Naive thymus-derived CD4-positive, alpha-beta T cell (primary cell): ENCODE measurements at places on chromosomes 13 and 19. TPM values are rescaled to one million over a fixed set of nuclear protein-coding genes. Genes with fewer than 3 reads are reported as not detected.

Gene ZNF628
- polyA plus RNA-seq: 1.6 TPM

Gene KLHL1
- not detected for polyA plus RNA-seq

Gene TBXA2R
- polyA plus RNA-seq: 6.4 TPM

Gene DAND5
- polyA plus RNA-seq: not detected

Gene TMEM59L
- polyA plus RNA-seq: 0.37 TPM

Gene TMEM255B
- 0.08 TPM for polyA plus RNA-seq

Gene EDNRB
- not detected for polyA plus RNA-seq

Gene KIR3DL1
- not detected for polyA plus RNA-seq

Gene FBXO17
- polyA plus RNA-seq: not detected

Gene CGB2
- not detected for polyA plus RNA-seq

Gene TIMM13
- 63.6 TPM for polyA plus RNA-seq

Gene ZNF556
- not detected for polyA plus RNA-seq

Gene ZNF382
- 7.3 TPM for polyA plus RNA-seq

Gene RELB
- polyA plus RNA-seq: 13.4 TPM

Gene DCAF15
- polyA plus RNA-seq: 8.8 TPM

Gene ZNF534
- polyA plus RNA-seq: 0.24 TPM

Gene NXNL1
- not detected for polyA plus RNA-seq

Gene CEACAM4
- not detected for polyA plus RNA-seq

Gene ZNF626
- polyA plus RNA-seq: 10.6 TPM

Gene KLC3
- 0.18 TPM for polyA plus RNA-seq

Gene SLITRK5
- polyA plus RNA-seq: not detected

Gene PPP1R37
- 1.5 TPM for polyA plus RNA-seq

Gene LIPE
- 7.0 TPM for polyA plus RNA-seq

Gene S1PR4
- 332 TPM for polyA plus RNA-seq

Gene KLF1
- not detected for polyA plus RNA-seq

Gene PSG7
- polyA plus RNA-seq: not detected

Gene RNF225
- not detected for polyA plus RNA-seq

Gene APOC4
- polyA plus RNA-seq: not detected

Gene EPSTI1
- 13.7 TPM for polyA plus RNA-seq

Gene KLK4
- not detected for polyA plus RNA-seq

Gene ZNF677
- polyA plus RNA-seq: 29.9 TPM

Gene NKPD1
- 0.60 TPM for polyA plus RNA-seq

Gene DOCK9
- 22.2 TPM for polyA plus RNA-seq

Gene EID2
- polyA plus RNA-seq: 43.0 TPM

Gene DENND1C
- polyA plus RNA-seq: 57.3 TPM

Gene RTBDN
- polyA plus RNA-seq: not detected

Gene NLRP4
- polyA plus RNA-seq: not detected

Gene ZNF575
- 3.5 TPM for polyA plus RNA-seq

Gene SCN1B
- 0.23 TPM for polyA plus RNA-seq

Gene MBD3L2
- polyA plus RNA-seq: not detected

Gene ACER1
- polyA plus RNA-seq: 1.1 TPM

Gene CEACAM1
- 2.3 TPM for polyA plus RNA-seq

Gene CYP2A6
- not detected for polyA plus RNA-seq

Gene SIGLEC12
- polyA plus RNA-seq: 0.09 TPM

Gene RDH8
- not detected for polyA plus RNA-seq

Gene SPATA13
- polyA plus RNA-seq: 91.4 TPM

Gene TSSK6
- 1.4 TPM for polyA plus RNA-seq

Gene LRRC4B
- polyA plus RNA-seq: not detected

Gene IL12RB1
- polyA plus RNA-seq: 17.6 TPM

Gene CYP2B6
- not detected for polyA plus RNA-seq

Gene VSTM1
- not detected for polyA plus RNA-seq

Gene WDR88
- polyA plus RNA-seq: 0.15 TPM

Gene PSG3
- polyA plus RNA-seq: not detected

Gene OR7A5
- not detected for polyA plus RNA-seq

Gene PALM3
- polyA plus RNA-seq: not detected

Gene ZNF415
- 3.6 TPM for polyA plus RNA-seq
